Right lung (tissue), 10 donors: ENCODE measurements at places on chromosomes 13 and 19. TPM values are rescaled to one million over a fixed set of nuclear protein-coding genes. Genes with fewer than 3 reads are reported as not detected.

ERICH6B gene
- polyA plus RNA-seq, result 3.1 TPM

ZNF83 gene
- 73.2 TPM for polyA plus RNA-seq

TMEM238 gene
- 0.60 TPM for polyA plus RNA-seq

MADCAM1 gene
- polyA plus RNA-seq, result 12.3 TPM

ZNF442 gene
- 6.2 TPM for polyA plus RNA-seq

KLK14 gene
- polyA plus RNA-seq, result 0.31 TPM

SNAPC2 gene
- 24.0 TPM for polyA plus RNA-seq

CGB7 gene
- polyA plus RNA-seq, result not detected

CYP4F2 gene
- polyA plus RNA-seq, result not detected

GALP gene
- polyA plus RNA-seq, result not detected

BST2 gene
- polyA plus RNA-seq, result 19.6 TPM
